Lung (tissue), 17 donors: ENCODE measurements at places on chromosomes 1 and 21. TPM values are rescaled to one million over a fixed set of nuclear protein-coding genes. Genes with fewer than 3 reads are reported as not detected.

- H3K4me1 ChIP-seq = no peaks in the 10 kb centered on the region
- no peak overlapping the region for H3K4me3 ChIP-seq
- H3K27ac ChIP-seq = peak overlapping the region; percentile 67
- DNase-seq = no peak
- H3K27me3 ChIP-seq = no peaks in the 10 kb centered on the region
These were observed 19.8 kb upstream of the UAP1 start for GRCh38 chr1:162541619-162542141.

- peaks cover 18% of the 10 kb centered on the region for H3K36me3 ChIP-seq
- no peak for DNase-seq
- no peak overlapping the region for H3K27ac ChIP-seq
- peaks cover 9% of the 10 kb centered on the region for H3K4me1 ChIP-seq
- H3K27me3 ChIP-seq = no peaks in the 10 kb centered on the region
- no peak overlapping the region for H3K4me3 ChIP-seq
These were observed 31.3 kb downstream of the SLC2A1 start for GRCh38 chr1:42927274-42927841.

Gene FAM72A
- 3.1 TPM for total RNA-seq

Gene SPRR2A
- total RNA-seq = 0.82 TPM

GRCh38 chr1:11187931-11188330 is 1.2 kb upstream of the ANGPTL7 start:
- no peak for DNase-seq
- no peaks in the 10 kb centered on the region for H3K27me3 ChIP-seq
- no peak overlapping the region for H3K4me3 ChIP-seq

Gene CELA2B
- 0.63 TPM for total RNA-seq

DNA sequence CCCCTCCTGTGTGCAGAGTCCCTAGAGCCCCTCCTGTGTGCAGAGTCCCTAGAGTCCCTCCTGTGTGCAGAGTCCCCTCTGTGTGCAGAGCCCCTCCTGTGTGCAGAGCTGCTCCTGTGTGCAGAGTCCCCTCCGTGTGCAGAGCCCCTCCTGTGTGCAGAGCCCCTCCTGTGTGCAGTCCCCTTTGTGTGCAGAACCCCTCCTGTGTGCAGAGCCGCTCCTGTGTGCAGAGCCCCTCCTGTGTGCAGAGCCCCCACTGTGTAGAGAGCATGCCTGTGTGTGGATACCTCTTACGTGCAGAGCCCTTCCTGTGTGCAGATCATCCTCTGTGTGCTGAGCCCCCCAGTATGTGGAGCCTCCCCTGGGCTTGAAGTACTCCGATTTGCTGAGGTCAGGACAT is 8.3 kb upstream of the HES5 start:
- no peak overlapping the region for H3K4me3 ChIP-seq
- H3K36me3 ChIP-seq = no peaks in the 10 kb centered on the region
- no peak overlapping the region for H3K27ac ChIP-seq
- DNase-seq = no peak

Gene SYF2
- total RNA-seq = 99.4 TPM

DNA sequence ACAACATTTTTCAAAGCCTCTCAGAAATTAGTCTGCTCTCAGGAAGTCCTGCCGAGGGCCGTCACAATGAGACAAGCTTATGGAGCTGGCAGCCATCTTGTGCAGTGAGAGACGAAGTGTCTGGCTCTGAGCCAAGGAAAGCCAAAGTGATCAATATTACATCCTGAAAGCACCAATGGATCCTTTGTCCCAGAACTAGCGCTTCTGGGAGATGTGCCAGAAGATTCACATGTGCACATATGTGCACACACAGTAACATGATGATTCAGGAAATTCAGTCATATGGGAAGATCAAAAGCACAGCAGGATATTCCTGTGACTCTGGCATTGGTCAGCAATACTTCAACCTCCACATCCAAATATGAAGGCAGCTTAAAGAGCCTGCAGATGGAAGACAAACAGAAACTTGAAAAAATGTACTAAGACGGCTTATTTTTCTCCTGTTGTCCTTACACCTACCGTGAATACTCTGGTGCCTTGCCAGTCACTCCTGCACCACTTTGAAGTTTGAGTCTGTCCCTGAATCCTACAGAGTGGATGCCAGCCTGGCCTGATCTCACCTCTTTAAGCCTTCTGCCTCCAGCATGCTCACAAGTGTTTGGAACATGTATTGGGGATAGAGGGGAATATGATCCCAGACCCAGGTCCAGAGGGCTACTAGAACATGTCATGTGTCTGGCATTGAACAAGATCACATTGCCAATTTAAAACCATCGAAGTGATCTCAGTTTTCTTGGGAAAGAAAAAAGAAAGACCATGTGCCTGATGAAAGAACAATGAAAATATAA is 44.5 kb upstream of the PRRX1 start:
- no peaks in the 10 kb centered on the region for H3K27me3 ChIP-seq
- no peak overlapping the region for H3K4me3 ChIP-seq
- no peak overlapping the region for H3K27ac ChIP-seq
- H3K4me1 ChIP-seq = no peaks in the 10 kb centered on the region

DNA sequence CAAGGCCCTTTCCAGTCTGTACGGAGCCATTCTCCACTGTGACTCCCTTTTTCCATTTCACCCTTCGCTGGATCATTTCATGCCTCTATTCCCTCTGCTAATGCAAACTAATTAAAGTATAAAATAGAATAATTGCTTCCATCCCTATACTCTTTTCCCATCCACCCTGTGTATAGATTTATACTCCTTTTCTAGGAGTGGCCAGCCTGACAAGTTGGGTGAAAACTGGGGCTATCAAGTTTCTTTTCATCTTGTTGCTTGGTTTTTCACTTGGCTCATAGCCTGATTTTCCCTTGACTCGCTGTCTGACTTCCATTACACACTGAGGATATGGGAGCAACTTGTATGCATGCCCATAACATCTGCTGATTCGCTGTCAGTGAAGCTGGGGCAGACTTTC is 107.0 kb downstream of the PLXNA2 start:
- peak; percentile 79 for DNase-seq
- no peaks in the 10 kb centered on the region for H3K4me1 ChIP-seq
- peaks cover 2% of the 10 kb centered on the region for H3K36me3 ChIP-seq
- no peak overlapping the region for H3K4me3 ChIP-seq
- H3K27ac ChIP-seq = no peak overlapping the region

GRCh38 chr21:43194303-43195120 is 25.7 kb downstream of the CRYAA start:
- H3K27me3 ChIP-seq = no peaks in the 10 kb centered on the region
- H3K4me1 ChIP-seq = peaks cover 3% of the 10 kb centered on the region
- DNase-seq = peak; percentile 8
- H3K27ac ChIP-seq = peak overlapping the region; percentile 35
- H3K36me3 ChIP-seq = no peaks in the 10 kb centered on the region

- no peaks in the 10 kb centered on the region for H3K36me3 ChIP-seq
- H3K4me3 ChIP-seq = peak overlapping the region; percentile 84
- no peaks in the 10 kb centered on the region for H3K27me3 ChIP-seq
- peaks cover 11% of the 10 kb centered on the region for H3K4me1 ChIP-seq
- DNase-seq = peak; percentile 34
These were observed 543 bp downstream of the ABCB10 start for GRCh38 chr1:229557913-229558414.

DNA sequence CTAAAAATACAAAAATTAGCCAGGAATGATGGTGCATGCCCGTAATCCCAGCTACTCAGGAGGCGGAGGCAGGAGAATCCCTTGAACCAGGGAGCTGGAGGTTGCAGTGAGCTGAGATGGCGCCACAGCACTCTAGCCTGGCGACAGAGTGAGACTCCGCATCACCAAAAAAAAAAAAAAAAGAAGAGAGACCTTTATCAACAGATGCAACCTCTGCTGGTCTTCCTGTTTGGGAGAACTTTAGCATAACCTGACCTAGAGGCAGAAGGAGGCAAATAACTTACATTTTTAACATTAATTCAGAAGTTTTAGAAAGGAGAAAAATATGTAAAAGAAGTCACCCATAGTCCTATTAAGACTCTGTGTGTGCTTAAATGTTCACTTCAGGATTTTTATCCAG is 32.4 kb downstream of the SLAMF1 start:
- no peaks in the 10 kb centered on the region for H3K36me3 ChIP-seq
- H3K4me1 ChIP-seq = no peaks in the 10 kb centered on the region
- H3K27ac ChIP-seq = no peak overlapping the region
- DNase-seq = no peak
